ENCODE measurements at places on chromosomes 5 and 9.

GRCh38 chr5:150731669-150732242, 27.1 kb downstream of the DCTN4 start:
- no peak for DNase-seq

DNA sequence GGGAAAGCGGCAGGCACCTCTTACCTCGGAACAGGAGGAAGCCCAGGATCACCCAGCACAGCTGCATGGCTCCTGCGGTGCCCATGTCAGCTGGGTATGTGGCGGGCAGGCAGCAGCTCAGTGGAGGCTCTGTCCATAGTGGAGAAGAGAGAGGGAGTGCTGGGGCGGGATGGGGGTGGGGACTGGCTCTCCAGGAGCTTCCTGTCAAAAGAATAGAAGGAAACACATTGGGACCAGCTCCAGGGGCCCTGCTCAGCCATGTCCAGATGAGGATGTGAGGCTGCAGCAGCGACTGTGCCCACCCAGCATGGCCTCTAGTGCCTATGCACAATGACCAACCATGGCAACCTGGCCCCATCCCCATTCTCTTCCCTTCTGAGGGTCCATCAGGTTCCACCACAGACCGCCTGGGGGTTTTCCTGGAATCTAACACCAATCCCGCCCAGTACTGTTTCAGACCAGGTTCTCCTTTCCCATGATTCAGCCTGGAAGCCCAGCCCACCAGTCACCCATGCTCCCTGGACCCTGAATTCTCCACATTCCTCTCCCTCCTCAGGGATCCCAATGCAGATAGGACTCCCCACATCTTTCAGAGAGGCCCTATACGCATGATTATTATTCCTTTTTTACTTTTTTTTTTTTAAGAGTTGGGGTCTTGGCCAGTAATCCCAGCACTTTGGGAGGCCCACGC, at the start of gene ECSCR:
Gene ECSCR (minus strand): TSS at position 158 of the 691 bp plus-strand sequence. CDS start 73 bp downstream, at position 85.
- no peak for DNase-seq

DNA sequence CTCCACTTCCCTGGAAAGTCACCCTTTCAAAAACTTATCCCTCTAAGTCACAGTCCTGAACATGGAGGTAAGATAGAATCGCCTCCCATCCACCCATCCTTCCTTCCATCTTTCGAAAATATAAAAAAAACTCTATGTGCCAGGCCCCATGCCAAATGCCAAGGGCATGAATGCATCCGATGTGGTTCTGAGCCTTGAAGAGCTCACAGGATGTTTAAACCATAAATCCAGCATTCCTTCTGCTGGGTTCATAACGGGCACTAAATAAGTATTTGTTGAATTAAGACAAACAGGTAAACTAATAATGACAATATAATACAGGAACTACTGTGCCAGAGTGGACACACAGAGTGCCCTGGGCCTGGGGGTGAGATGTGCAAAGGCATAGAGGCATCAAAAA, 147.3 kb downstream of the TTLL11 start:
- DNase-seq = no peak

- DNase-seq = no peak
Measured at GRCh38 chr5:73434461-73434860, 14.1 kb downstream of the FOXD1 start.

GRCh38 chr9:132986640-132987620, 8.4 kb downstream of the GFI1B start:
- no peak for DNase-seq

DNA sequence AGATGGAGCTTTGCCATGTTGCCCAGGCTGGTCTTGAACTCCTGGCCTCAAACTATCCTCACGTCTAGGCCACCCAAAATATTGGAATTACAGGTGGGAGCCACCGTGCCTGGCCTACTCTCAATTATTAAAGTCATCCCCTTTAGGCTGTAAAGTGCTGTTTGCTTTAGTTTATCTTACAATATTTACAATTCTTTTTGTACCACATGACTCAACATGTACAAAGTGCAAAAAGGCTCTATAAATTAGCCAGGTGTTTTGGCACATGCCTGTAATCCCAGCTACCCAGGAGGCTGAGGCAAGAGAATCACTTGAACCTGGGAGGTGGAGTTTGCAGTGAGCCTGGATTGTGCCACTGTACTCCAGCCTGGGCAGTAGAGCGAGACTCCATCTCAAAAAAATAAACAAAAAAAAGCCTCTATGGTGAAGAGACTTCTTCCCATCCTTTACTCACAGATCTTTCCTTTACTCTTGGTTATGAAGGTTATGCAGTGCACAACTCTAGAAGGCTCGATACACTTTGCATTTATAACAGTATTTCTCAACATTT, 28.5 kb upstream of the MLLT3 start:
- DNase-seq = no peak

GRCh38 chr9:132200706-132201105, 38.8 kb downstream of the NTNG2 start:
- no peak for DNase-seq

GRCh38 chr5:66609615-66610014, 13.4 kb downstream of the MAST4 start:
- DNase-seq = no peak

DNA sequence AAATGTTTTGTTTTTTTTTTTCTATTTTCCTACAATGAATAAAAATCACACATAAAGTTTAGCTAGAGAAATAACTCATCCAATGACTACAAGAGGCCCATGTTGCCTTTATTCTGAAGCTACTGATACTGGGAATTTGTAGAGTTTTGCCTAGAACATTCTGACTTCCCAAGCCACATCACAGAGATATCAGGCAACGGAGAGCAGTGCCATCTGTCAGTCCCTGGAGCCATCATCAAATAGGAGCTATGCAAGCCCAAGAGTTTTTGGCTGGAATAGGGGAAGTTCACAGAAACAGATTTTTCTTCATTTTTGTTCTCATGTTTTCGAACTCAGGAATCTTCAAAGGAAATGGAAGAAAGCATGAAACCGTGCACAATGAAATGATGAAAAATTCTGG, 896.6 kb downstream of the TLE1 start:
- DNase-seq = no peak

DNA sequence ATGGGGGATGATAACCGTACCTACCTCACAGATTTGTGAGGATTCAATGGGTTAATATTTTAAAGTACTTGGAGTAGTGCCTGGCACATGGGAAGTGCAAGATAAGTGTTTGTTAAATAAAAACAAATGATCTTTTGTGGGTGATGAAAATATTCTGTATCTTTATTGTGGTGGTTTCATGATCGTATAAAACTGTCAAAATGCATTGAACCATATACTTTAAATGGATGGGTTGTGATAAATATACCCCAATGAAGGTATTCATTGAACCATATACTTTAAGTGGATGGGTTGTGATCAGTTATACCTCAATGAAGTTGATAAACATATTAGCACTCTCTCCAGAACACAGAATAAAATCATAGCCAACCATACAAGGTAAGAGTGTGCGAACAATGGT, 234.5 kb downstream of the CRB2 start:
- DNase-seq = no peak

DNA sequence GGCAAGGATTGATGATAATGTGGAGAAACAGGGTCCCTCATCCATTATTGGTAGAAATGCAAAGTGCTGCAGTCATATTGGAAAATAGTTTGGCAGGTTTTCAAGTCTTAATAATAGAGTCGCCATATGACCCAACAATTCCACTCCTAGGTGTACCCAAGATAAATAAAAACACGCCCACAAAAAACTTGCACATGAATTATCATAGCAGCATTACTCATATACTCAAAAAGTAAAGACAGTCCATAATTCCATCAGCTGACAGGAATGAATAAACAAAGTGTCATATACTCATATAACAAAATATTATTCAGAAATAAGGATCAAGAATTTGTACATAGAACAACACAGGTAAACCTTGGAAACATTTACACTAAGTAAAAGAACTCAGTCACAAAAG, 242.9 kb upstream of the FTMT start:
- DNase-seq = no peak

DNA sequence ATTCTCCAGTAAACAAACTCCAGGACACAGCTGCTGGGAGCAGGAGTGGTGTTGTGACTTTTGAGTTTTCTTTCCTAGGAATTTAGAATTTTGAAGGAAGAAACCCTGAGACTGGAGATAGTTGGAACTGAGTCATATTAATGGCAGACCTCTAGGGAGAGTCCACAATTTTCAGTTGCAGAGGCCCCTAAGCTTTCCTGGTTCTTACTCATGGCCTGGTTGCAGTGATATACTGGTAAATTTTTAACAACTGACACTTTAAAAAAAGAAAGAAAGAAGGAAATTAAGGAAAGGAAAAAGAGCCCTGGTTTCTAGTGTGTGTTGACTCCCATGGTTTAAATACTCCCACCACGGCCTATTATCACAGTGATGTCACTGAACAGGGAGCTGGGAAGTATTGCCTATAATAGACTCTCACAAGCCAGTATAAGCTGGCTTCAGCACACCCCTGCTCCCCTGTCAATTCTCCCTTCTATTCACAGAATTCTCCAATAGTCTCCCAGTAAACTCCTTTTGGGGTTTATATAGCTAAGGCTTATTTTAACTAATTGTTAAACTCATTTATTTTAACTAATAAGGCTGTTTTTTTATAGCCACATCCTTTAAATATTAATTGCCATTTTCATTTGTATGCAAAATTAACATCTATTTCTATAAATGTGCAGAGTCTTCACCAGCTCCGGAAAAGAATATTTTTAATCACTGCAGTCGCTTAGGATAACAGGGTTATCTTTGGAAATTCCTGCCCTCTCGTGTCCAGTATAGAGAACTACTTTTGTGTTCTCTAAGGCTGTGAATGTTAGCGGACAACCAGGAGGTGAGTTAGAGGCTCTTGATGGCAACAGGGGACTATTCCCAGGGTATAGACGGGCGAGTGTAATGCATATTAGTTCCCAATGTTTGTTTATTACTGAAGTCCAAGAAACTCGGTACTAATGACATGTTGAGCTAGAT, 59.7 kb downstream of the GGTA1 start:
- no peak for DNase-seq
